ENCODE measurements at places on chromosomes 11 and 22. TPM values are rescaled to one million over a fixed set of nuclear protein-coding genes. Genes with fewer than 3 reads are reported as not detected.

- no peak for DNase-seq
Observed at GRCh38 chr22:27984001-27984695, 65.1 kb upstream of the PITPNB start.

APOBEC3B gene
- total RNA-seq = 3.1 TPM

GRCh38 chr11:72010529-72011233 is 12.0 kb downstream of the IL18BP start:
- DNase-seq = no peak

MS4A6A gene
- total RNA-seq = 33.6 TPM

DNA sequence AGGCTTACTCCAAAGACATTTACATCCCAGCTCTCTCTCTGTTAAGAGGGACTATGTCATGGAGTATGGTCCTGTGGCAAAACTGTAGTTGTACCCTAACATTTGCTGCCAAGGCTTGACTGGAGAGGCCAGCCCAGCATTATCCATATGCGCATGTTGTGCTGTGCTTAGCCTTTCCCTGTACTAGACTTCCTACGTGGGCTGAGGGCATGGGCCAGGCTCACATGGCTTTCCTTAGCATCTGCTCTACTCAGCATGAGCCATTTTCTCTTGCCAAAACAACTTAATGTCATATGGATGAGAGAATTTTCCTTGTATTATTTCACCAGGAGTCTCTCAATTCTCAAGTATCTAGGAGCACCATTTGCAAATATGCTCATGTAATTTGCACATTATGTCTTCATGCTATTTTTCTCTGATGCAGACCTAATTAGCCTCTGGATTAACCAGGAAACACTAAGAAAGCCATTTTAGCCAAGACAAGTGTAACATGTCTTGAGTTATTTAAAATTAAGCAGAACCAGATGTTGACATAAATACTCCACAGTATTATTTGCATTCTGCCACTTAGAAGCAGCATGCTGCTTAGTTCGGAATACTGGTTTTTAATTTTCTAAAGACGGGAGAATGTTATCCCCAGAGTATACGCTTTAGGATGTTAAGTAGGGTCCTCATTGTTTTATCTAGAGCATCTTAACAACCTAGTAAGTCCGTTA is 71.7 kb upstream of the FAR1 start:
- no peak for DNase-seq

PHOX2A gene
- total RNA-seq = not detected

DNA sequence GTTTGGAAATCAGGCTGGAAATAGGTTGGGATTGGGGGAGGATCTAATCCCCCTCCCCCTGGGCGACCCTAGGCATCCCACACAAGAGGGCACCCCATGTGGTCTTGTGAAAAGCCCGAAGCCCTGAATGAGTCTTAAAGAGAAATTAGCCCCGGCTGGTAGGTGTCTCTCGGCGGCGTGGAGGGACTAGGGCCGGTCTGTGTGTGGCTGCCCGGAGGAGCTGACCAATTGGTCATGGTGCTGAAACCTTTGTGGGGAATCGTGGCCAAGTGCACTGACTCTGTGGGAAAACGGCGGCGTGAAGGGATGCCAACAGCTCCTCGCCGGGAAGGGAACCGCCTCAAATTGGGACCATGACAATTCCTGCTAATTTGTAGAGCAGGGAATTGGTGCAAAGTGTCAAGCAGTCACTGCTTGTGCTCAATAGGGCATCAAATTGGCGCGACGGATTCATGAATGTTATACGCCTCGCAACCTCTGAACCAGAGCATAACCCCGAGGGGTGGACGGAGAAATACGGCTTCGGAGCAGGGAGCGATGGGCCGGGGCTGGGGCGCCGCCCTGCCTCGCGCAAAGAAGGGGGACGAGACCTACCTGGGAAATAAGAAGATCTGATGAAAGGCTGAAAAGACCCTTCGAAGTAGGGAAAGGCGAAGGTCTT is 1.5 kb downstream of the DBX1 start:
- DNase-seq = no peak

- DNase-seq = no peak
Observed at GRCh38 chr11:85718126-85718943, 32.3 kb upstream of the CCDC89 start.

- DNase-seq = no peak
Observed at GRCh38 chr22:47292546-47293320, 530.3 kb downstream of the TBC1D22A start.

MS4A15 gene
- not detected for total RNA-seq

GRCh38 chr11:116446048-116446941 is 326.5 kb downstream of the BUD13 start:
- no peak for DNase-seq

DNA sequence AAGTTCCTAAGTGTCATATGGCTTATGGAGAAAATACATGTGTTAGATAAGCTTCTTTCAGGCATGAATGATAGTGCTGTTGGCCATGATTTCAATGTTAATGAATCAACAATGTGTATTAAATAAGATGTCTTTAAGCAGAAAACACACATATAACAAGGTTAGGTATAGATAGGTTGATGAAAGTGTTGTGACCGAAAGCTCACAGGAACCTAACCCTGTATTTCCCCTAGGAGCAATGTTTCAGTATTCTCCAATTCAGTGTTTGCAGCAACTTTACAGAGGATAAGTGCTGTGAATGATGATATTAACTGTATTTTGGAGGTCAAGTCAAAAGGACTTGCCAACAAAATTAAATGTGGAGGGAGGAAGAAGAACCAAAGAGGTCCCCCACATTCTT is 82.8 kb upstream of the PRDM11 start:
- DNase-seq = no peak

- no peak for DNase-seq
Observed at GRCh38 chr11:118232659-118233058, 7.8 kb upstream of the JAML start.

- no peak for DNase-seq
Observed at GRCh38 chr11:102138223-102138622, 28.0 kb downstream of the YAP1 start.

DNA sequence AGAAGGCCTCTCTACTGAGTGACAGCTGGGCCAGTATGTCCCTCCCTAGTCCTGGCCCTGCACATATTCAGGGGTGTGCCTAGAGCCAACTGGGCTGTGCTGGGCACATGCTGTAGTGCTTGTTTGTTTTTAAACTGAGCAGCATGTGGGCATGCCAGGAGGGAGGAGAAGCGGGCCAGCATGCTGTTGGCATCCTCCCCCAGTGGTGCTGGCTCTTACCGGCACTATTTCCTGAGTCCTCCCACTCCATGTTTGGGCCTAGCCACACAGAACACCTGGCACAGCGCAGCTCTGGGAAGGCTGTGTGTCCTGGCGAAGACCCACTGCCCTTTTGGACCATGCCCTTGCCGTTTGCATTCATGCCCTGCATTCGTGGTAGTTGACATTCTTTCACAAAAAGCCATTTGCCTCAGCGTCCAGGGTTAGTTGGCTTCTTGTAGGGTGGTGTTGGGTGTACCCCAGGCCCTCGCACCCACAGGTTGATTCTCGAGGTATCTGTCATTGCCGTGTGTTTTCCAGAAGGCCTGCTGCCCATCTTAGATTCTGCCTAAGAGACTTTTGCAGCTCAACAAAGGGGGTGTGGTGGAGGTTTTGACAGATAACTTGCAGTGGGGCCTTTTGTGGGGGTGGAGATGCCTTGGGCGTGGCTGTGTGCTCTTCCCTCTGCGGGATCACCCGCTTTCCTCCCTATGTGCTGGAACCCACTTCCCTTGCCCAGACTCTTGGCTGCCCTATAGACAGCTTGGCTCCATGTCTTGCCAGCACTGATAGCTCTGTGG is 13.6 kb downstream of the DGCR8 start:
- DNase-seq = no peak

DNA sequence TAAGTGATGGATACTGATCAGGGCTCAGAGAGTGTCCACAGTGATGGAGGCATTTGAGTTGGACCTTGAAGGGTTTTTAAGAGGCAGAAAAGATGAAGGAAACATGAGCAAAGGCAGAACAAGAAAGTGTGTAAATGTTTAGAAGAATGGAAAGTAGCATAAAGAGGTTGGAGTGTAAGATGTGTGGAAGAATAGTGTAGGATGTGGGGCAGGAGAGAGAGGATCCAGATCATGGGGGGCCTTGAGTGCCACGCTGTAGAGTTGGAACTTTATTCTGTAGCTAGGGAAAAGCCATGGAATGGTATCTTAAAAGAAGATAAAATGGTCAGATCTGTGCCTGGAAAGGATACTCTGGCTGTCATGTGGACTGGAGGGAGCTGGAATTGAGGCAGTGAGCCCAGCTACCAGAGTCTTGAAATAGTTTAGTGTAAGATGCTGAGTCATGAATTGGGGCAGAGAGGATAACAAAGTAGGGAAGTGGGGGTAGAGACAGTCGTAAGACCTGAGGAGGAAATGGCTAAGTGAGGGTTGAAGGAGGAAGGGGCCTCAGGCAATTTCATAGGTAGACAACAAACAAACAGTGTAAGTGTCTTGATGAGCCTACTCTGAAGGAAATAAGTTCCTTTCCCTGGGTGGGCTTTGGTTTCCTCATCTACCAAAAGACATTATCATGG is 6.7 kb downstream of the KCNE3 start:
- DNase-seq = no peak

ZNF408 gene
- 2.5 TPM for total RNA-seq

WNT7B gene
- 4.3 TPM for total RNA-seq

DNA sequence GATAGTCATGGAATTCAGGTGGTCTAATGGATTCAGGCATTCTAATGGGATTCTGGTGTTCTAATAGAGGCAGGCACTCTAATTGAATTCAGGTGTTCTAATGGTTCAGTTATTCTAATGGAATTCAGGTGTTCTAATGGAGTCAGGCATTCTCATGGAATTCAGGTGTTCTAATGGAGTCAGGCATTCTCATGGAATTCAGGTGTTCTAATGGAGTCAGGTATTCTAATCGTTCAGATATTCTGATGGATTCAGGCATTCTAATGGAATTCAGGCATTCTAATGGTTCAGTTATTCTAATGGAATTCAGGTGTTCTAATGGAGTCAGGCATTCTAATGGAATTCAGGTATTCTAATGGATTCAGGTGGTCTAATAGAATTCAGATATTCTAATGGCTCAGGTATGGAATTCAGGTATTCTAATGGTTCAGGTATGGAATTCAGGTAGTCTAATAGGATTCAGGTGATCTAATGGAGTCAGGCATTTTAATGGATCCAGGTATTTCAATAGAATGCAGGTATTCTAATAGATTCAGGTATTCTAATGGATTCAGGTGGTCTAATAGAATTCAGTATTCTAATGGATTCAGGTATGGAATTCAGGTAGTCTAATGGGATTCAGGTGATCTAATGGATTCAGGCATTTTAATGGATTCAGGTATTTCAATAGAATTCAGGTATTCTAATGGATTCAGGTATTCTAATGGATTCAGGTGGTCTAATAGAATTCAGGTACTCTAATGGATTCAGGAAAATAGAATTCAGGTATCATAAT is 22.0 kb upstream of the PHF21B start:
- no peak for DNase-seq

DNA sequence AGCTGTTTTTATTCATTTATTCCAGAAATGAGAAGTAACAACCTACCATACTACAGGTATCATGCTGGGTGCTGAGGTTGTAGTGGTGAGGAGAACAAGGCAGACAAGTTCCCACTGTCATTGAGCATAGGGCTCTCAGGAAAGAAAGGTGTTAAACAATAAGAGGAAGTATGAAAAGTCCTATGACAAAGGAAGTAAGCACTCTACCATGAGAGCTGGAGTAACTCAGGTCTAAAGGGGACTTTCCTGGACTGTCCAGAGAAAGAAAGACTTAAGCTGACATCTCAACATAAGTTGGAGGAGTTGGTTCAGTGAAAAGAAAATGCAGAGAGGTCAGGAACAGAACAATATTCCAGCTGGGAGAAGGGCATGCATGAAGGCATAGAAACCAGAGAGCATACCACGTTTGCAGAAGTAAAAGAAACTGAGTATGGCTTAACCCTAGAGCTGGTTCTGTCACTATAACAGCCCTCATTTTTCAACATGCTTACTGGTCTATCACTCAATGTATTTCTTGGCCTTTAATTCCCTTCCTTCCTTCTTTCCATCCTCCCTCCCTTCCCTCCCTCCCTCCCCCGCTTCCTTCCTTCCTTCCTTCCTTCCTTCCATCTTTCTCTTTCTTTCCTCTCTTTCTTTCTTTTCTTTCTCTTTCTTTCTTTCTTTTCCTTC is 137.8 kb upstream of the BDNF start:
- DNase-seq = no peak

DNA sequence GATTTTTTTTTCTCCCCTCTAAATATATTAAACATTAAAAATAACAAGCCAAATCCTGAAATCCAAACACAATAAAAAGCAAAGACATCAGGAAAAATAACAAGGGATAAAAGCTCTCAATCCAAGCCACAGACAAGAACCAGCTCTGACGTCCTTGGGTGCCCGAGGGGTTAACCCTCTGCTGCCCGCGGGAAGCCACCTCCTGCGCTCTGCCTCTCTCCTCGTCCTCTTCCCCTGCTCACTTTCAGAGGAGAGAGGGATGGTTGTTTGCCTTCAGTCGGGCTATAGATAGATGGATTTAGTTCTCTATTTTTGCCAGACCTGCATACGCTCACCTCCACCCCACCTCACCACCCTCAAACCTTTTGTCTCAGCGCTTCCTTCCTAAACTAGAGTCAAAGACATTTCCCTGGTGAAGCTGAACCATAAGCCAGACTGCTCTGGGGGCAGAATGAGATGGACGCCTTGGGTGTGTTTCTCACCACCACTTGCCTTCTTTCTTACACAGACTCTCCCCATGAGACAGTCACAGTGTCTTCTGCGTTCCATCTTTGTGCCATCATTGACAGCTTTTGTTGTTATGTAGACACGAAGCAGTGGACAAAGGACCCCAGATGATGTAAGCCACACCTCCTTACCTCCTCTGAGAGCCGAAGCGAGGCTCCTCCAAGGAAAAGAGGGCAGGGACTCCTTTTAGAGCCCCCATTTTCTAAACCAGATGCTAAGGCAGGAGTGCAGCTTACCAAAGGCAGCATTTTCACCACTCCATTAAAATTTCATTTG is 142.5 kb upstream of the HSD17B12 start:
- DNase-seq = no peak

DNA sequence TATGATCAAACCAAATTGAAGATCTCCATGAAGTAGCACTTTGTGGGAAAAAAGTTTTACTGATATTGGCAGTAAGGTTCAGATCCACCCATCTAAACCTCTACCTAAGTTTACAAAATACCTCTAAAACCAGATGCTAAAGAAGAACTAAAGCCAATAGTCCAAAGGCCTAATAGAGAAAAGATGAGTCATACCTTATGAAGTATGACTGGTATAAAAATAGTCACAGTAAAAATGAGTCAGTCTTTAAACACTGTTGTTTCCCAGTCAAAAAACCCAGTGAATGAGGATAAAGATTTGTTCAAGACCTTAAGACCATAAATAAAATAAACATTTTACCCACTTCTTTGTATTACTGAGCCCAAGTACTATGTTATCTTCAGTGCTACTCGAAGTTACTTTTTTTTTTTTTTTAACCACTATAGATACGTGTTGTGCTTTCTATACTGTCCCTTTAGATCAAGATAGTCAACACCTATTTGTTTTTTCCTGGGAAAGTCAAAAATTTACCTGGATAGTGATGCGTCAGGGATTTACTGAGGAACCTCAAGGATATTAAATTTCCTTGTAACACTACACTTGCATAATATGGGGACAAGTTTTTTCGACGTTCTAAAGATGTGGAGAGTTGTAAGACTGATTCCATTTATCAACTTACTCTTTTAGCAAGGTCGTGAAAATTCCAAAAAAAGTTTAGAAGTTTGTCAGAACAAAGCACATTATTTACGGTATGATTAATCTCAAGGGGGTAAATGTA is 87.3 kb downstream of the CCDC73 start:
- DNase-seq = no peak

Data from skin of body (tissue), 3 donors.